ENCODE measurements at places on chromosomes 6 and 20.

DNA sequence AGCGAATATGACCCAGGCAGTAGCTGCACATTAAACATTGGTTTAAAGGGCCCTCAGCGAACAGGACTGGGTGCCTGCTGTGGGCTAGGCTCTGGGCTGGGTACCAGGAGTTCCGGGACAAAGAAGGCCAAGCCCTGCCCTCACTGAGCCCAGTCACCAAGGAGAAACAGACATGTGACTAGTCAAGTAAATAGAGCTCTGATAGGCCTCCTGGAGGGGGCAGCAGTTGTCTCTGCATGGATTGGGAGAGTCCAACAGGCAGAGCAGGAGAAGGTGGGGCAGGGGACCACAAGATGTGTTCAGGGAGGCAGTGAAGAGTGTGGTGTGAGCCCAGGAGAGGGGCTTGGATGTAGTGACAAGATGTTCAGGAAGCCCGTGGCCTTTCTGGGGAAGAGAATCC is 3.1 kb downstream of the HM13 start:
- DNase-seq: no peak

GRCh38 chr6:106783640-106784566 is 154.5 kb downstream of the QRSL1 start:
- DNase-seq: no peak

GRCh38 chr6:92459606-92460005 is 959.8 kb downstream of the EPHA7 start:
- no peak for DNase-seq

- DNase-seq: no peak
Observed at GRCh38 chr20:17993546-17993945, 24.7 kb downstream of the MGME1 start.

- no peak for DNase-seq
Observed at GRCh38 chr6:2468601-2468955, 223.2 kb upstream of the GMDS start.

DNA sequence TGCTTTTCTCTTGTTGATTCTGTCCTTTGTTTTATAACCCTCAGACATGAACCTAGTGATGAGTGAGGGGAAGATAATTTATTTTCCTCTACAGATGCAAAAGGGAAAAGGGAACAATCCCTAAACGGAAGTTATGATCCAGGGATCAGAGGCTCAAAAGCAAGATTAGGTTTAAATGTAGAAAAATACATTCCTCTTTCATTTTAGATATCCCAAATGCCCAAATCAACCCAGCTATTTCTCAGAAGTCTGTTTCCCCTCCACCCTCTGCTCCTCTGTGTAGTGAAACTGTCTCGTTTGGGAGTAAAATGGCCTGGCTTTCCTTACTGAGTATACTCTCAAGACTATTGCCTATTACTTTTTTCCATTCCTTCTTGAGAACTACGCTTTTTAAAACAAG is 97.1 kb downstream of the PRL start:
- DNase-seq: no peak

Measured in T-helper 2 cell treated with Interferon-gamma antibody and Interleukin-4, amounts not matched to agents 5 μg/mL and 100 μg/mL, for 36 hours (primary cell).